ENCODE measurements at places on chromosomes 6 and 20.

DNA sequence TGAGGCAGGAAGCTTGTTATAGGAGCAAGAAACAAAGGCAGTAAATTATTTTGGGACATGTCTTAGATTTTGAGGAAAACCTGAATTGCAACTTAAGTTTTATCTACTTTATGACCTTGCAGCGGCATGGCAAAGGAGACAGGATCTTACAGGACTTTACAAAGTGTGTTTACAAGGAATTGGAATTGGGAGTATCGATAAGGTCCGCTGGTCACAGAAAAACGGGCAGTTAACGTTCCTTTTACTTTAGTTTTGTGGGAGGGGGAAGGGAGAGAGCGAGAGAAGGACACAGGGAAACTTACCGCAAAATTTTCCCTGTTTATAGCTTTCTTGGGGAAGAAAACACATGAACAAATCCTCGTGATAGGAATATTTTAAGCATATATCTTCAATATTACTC lies 1607.2 kb downstream of the GRIK2 start:
- no peak for DNase-seq

DNA sequence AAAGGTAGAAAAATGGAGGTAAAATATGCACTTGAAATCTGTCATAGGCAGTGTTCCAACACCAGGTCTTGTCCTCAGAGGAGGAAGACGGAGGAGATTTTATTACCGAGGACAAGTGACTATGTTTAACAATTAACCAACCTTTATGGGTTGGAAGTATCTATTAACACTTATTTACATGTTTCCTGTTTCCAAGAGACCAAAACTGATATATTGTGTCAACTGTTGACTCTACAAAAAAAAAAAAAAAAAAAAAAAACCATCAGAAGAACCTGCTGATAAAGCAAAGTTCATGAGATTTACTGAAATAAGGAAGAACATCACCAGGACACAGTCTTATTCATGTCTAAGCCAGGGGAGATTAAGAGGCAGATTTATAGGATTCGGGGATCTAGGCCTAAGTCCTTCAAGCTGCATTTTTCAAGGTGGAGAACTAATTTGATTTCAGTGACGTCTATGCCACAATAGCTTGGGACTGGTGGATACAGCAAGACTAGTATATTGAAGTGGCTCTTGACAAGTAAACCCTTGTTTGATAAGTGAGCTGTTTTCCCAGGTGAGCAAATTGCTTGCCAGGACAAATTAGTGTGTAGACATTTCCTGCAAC lies 126.6 kb upstream of the NAA20 start:
- no peak for DNase-seq

DNA sequence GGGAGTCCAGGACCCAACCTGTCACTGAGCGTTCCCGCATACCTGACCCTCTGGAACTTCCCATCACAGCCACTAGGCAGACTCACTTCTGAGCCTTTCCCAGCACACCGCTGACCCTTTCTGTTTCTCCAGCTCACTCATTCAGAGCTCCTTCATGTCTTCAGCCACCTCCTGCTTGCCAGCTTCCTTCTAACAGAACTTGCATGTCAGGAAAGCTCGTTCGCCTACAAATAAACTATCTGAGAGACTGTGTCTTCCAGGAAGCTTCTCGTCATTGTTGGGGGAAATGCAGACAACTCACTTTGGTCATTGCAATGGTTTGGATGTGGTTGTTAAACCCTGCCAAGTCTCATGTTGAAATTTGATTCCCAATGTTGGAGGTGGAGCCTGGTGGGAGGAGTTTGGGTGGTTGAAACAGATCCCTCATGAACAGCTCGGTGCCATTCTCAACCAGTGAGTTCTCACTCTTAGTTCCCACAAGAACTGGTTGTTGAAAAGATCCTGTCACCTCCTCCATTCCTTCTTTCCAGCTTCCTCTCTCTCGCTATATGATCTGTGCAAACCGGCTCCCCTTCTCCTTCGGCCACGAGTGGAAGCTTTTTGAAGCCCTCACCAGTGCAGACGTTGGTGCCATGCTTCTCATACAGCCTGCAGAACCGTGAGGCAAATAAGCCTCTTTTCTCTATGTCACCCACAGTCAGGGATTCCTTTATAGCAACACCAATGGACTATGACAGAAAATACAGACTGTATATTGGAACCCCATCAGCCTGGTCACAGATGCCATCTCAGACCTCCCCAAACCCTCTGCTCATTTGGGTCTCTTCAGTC lies 1.4 kb upstream of the MUC21 start:
- no peak for DNase-seq

DNA sequence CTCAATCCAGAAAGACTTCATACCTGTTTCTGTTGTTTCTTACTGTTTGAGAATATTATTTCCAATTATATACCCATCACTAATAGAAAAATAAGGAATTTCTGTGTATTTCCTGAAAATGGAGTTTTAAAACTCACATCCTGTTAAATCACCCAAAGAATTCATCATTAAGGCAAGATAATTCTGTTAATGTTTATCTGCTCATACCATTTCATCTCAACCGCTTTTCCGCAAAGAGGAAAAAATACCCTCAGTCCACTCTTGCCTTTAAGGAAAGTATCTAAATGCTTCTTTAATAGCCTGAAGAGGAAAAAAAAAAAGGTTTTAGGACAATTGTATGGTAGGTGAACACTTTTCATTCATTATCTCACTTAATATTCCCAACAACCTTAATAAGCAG lies 7.3 kb downstream of the TPMT start:
- no peak for DNase-seq

GRCh38 chr20:24612799-24613775 lies 143.7 kb downstream of the SYNDIG1 start:
- no peak for DNase-seq

GRCh38 chr20:52536841-52537400 lies 345.3 kb upstream of the ZFP64 start:
- DNase-seq, result no peak

DNA sequence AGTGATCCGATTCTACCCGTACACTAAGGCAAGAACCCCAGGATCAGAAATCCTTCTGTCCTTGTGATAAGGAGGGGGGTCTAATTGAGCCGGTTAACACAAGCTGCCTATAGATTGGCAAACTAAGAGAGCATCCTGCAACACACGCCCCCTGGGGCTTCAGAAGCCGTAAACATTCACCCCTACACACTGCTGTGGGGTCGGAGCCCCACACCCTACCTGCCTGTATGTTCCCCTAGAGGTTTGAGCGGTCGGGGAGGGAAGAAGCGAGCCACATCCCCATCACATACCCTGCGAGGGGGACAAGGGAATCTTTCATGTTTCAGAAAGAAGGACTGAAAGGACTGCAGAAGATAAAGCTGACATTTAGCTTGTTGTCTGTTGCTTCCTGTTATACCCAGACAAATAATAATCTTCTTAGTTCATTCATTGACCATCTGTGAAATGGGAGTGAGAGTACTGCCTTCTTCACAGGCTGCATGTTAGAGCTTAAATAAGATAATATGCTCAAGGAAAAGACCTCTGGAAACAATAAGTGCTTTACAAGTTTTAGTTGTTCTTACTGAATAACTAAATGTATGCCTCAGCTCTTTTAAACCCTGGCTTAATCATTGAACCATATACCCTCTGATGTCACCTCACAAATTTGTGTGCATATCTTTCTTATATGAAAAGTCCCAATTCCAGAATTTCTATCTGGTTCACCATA lies 74.2 kb upstream of the RNF217 start:
- no peak for DNase-seq

GRCh38 chr6:73017476-73017875 lies 207.8 kb downstream of the KHDC1L start:
- DNase-seq, result no peak

GRCh38 chr6:77650098-77650663 lies 2.7 kb upstream of the MEI4 start:
- no peak for DNase-seq
